ENCODE measurements at places on chromosomes 3 and 15. TPM values are rescaled to one million over a fixed set of nuclear protein-coding genes. Genes with fewer than 3 reads are reported as not detected.

Gene COPG1
- 98.2 TPM for total RNA-seq

GRCh38 chr3:195001961-195002861 is 268.7 kb downstream of the XXYLT1 start:
- DNase-seq = peak; percentile 40

Gene SH2D7
- 2.2 TPM for total RNA-seq

Gene INKA1
- total RNA-seq = 6.3 TPM

- no peak for DNase-seq
Measured at GRCh38 chr3:117656391-117656790, 946.8 kb downstream of the TUSC7 start.

DNA sequence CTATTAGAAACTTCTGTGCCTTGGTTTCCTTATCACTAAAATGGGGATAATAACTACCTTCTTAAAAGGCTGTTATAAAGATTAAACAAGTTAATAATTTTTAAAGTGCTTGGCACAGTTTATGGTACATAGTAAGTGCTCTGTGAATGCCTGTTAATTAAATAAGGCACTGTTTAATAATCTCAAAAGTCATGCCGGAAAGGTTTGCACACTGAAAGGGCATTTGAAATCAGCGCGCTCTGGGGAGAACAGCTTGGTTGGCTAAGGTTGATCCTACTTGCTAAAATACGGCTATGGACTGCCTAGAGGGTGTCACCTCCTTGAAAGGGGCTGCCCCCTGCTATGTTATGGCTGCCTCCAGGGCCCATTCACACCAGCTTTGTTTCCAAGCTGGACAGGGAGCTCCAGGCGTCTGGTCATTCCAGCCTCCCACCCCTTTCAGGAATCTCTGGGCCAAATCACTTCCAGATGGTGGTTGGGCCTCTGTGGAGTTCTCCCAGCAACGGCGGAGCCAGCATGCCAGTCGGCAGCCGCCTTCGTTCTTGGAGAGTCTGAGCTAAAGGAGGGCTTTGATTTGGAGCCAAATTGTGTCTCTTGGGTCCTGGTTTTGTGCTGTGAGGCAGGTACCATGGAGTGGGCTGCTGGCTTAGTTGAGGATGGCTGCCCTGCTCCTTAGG is 5.9 kb downstream of the FLNB start:
- peak; percentile 61 for DNase-seq

- no peak for DNase-seq
Measured at GRCh38 chr15:45203182-45203581, 15.4 kb upstream of the SHF start.

GRCh38 chr3:15646851-15647511 is 45.4 kb downstream of the BTD start:
- DNase-seq = peak; percentile 39

DNA sequence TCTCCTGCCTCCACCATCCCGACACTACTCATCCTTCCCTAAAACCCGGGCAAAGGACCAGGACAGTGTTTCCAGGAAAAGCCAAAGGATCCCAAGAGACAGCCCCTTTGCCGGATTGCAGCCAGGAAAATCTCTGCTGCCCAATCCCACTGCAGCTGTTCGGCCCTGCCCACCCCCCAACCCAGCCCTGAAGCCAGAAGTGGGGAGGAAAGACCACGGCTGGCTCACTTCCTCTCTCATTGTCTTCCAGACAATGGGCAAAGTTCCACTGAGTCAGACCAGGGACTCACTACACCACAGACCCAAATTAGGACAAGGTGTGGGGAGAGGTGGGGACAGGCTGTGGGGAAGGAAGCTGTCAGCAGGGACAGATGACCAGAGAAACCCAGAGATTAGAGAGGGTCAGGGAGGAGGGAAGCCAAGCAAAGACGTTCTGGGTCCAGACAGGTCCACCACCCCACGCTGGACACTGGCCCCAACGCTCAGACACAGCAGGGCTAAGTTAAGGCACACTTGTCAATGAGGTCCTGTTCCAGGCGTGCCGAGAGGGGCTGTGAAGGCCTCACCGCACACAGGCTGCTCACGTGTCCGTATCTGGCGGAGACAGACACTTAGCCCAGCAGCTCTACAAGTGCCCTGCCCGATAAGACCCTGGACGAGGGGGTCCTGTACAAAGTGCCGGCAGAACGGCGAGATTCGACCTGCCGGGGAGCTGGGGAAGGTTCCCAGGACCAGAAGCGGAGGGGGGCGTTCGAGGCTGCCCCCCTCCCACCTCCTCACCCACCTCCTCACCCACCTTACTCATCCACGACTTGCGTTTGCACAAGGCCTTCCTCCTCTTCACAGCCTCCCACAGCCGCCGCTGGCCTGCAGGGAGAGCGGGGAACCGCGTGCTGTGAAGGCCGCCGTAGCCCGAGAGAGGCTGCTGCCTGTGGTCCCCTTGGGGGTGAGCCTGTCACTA is 21.9 kb downstream of the TNK2 start:
- no peak for DNase-seq

DNA sequence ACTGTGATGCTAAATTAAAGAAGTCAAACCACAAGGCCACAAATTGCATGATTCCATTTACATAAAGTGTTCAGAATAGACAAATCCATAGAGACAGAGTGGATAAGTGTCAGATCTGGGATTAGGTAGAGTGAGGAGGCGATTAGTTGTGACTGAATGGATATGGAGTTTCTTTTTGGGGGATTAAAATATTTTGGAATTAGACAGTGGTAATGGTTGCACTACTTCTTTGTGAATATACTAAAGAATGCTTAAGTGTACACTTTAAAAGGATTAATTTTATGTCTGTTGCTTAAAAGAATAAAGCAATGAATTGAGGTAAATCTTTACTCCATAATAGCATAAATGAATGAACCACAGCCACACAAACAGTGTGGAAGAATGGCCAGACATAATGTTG is 175.5 kb upstream of the CADM2 start:
- DNase-seq = no peak

Gene EPB42
- total RNA-seq = 6.8 TPM

DNA sequence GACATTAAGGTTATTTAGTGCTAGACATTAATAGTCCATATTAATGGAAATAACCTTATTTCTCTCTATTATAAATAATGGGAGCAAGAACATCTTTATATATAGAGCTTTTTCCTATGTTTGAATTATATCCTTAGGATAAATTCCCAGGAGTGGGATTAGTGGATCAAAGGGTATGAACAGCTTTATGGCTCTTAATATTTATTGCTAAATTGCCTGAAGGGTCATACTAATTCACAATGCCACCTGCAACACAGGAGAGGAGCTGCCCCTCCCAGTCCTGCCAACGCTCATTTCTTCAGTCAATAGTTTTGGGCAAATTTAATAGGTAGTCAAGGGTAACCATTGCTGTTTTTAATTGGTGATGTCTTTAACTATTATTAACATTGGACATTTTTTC is 48.9 kb upstream of the POLR2M start:
- DNase-seq = no peak

GRCh38 chr15:95929232-95929846 is 401.2 kb upstream of the NR2F2 start:
- no peak for DNase-seq
